Mesangial cell (primary cell): ENCODE measurements at places on chromosomes 7 and 10. TPM values are rescaled to one million over a fixed set of nuclear protein-coding genes. Genes with fewer than 3 reads are reported as not detected.

The CDNF gene
- total RNA-seq, result 1.8 TPM in 1 of 2 replicates, not detected in the other

The SPAG6 gene
- total RNA-seq, result 0.63 TPM in 1 of 2 replicates, not detected in the other

The IGFBP1 gene
- total RNA-seq, result 0.89 and 6.7 TPM in 2 replicates

The SPDYE5 gene
- not detected in 2 replicates for total RNA-seq

The CCL26 gene
- total RNA-seq, result 0.38 TPM in 1 of 2 replicates, not detected in the other

The TSPAN12 gene
- 5.5 and 33.7 TPM in 2 replicates for total RNA-seq

The GRM3 gene
- total RNA-seq, result not detected in 2 replicates
